AG04450 (cell line): ENCODE measurements at places on chromosomes 7 and 10.

DNA sequence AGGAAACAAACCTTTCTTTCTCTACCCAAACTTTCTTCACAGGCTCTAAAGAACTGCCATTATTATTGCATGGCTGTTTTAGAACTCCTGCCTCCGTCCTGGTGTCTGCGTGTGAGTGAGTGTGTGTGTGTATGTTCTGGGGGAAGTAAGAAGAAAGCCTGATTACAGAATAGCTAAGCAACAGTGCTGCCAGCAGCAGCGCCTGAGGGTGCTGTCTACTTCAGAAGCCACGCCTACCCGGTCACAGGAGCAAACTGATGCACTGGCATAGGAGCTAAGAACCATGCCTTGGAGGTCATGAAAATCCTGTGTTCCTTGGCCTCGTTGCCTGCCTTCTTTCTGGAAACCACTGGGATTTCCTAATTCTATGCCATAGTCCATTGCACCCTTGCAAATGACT is 25.2 kb downstream of the LIPK start:
- no peak for DNase-seq

- no peak for DNase-seq
Observed at GRCh38 chr10:2936816-2937215, 130.5 kb upstream of the PFKP start.

DNA sequence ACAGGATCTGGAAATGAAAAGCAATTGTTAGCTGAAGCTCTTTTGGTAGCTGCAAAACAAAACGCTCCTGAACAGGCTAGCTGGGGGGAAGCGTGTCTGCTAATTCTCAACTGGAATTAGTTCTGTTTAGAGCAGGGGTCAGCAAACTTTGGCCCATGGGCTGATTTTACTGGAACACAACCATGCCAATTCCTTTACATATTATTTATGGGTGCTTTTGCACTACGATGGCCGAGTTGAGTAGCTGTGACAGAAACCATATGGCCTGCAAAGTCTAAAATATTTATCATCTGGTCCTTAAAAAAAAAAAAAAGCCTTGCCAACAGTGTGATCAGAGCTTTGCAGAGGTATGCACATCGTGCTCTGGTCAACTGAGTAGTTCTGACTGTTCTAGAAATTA is 108.4 kb upstream of the PDLIM1 start:
- no peak for DNase-seq

GRCh38 chr7:94296881-94297280 is 97.8 kb upstream of the COL1A2 start:
- no peak for DNase-seq

DNA sequence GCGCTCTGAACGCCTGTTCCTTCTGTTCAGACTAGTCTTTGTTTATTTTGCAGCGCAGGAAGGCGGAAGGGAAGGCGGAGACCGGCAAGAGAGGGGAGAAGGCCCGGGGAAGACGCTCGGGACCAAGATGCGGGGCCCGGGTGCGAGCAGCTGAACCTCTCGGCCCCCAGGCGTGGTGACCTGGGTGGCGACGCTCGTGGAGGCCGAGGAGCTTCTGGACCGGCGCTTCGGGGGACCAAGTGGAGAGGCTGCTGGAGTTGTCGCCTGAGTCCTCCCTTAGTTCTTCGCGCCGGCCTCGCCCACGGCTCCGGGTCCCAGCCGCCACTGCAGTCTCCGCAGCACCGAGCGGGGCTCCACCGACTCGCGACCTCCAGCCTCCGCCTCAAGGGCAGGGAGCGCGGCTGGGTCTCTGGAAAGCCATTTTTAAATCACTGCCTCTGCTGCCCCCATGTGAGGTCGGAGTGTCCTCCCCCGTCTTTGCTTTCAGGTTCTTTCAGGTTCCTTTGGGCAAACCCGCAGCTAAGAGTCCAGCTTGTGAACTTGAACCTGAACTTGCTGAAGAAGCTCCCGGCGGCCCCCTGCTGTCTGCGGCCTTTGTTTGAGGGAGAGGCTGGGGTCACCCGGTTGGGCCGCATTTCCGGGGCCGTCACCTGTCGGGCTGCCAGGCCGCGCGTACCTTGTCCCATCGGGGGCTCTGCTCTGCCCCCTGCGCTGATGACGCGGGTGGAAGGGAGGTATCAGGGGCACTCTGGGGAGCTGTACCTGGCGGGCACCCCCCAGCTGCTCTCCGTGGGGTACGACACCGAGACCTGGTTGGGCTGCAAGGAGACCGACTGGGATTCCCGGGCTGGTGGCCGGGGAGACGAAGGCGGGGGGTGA is 136.0 kb downstream of the KIF20B start:
- no peak for DNase-seq

DNA sequence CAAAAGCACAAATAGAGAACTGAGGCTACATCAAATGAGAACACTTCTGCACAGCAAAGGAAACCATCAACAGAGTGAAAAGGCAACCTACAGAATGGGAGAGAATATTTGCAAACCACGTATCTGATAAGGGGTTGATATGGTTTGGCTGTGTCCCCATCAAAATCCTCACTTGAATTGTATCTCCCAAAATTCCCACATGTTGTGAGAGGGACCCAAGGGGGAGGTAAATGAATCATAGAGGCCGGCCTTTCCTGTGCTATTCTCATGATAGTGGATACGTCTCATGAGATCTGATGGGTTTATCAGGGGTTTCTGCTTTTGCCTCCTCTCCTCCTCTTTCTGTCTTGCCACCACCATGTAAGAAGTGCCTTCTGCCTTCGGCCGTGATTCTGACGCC is 120.6 kb upstream of the FRMD4A start:
- no peak for DNase-seq
